GM23338 (cell line): ENCODE measurements at places on chromosomes 12 and 14.
A peak's percentile ranks its signal among the peaks of the same experiment; 100 is the strongest.

DNA sequence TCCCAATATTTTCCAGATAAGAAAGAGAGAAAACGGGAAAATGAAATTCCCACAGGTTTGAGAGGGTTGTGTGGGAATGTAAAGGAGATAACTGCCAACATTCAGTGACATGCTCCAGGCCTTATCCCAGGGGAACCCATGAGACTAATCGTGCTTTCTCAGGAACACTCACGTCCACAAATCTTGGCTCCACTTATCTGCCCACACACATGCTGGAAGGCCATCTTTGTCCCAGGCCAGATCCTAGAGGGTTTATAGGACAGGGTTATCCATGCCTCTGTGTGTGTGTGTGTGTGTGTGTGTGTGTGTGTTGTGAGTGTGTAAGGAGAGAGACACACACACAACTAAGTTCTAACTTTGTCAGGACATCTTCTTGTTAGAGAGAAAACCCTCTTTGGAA lies 182.2 kb upstream of the E2F7 start:
- DNase-seq: no peak

DNA sequence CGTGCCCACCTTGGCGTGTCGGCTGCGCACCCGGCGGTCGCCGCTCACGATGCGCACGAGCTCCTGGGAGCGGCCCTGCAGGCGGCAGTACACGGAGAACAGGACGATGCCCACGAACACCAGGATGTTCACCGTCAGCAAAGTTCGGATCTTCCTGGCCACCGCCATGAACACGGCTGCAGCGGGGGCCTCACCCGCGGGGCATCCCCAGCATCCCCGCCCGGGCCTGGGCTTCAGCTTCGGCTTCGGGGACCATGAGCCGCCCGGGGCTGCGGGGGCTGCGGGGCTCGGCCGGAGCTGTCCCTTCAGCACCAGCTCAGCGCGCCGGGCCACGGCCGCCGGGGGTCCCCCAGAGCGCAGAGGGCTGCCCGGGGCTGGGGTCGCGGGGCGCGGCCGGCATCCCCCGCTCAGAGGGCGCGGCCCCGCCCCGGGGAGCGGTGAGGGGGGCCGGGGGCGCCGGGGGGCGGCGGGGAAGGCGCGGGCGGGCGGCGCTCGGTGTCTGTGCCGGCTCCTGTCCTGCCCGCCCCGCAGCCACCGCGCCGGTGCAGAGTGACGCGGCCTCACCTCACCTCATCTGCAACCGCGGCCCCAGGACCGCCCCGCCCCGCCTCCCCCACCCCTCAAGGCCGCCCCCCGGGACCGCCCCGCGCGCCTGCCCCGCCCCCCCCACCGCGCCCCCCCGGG lies at the start of gene GALNT9:
Gene GALNT9 (minus strand): TSS at position 554 of the 684 bp plus-strand sequence. CDS start 386 bp downstream, at position 168.
- DNase-seq: peak; percentile 80

DNA sequence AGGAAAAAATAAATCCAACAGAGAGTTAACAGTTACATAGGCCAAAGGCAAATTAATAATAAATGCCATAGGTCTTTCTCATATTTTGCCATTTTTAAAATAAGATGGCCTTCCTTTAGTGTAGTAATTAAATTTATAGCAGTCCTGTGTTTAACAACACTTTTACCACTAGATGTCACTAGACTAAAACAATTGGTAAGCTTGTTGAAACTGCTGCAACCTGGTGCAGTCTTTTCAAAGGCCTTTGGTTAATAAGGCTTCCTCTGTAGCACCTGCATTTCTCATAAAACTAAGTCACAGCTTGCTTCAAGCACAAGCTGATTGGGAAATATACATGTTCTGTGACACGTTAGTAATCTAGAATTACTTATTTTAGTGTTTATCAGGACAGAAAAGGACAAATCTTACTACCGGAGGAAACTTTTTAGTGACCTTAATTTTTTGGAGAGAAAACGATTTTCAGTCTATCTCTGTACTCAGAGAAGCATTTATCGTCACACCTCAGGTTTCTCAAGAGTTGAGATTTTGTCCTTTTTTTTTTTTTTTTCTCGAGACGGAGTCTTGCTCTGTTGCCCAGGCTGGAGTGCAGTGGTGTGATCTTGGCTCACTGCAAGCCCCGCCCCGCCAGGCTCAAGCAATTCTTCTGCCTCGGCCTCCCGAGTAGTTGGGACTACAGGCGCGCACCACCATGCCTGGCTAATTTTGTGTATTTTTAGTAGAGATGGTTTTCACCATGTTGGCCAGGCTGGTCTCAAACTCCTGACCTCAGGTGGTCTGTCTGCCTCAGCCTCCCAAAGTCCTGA lies 20.0 kb downstream of the BORCS5 start:
- peak; percentile 92 for DNase-seq

DNA sequence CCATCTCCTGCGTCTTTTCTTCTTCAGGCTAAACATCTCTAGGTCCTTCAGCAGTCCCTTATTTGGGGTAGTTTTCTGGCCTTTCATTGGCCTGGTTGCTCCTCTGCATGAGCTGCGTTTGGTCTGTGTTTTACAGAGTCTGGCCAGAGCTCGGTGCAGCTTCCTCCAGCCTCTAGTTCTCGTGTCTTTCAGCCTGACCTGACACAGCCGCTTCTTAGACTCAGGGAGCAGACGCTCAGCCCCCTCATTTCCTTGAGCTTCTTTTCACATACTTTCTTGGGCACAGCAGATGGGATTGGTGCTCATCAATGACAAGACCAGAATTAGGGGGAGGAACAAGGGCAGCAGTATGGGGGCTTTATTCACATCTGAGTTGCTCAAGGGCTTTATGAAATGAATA lies 13.6 kb upstream of the GSG1 start:
- no peak for DNase-seq

DNA sequence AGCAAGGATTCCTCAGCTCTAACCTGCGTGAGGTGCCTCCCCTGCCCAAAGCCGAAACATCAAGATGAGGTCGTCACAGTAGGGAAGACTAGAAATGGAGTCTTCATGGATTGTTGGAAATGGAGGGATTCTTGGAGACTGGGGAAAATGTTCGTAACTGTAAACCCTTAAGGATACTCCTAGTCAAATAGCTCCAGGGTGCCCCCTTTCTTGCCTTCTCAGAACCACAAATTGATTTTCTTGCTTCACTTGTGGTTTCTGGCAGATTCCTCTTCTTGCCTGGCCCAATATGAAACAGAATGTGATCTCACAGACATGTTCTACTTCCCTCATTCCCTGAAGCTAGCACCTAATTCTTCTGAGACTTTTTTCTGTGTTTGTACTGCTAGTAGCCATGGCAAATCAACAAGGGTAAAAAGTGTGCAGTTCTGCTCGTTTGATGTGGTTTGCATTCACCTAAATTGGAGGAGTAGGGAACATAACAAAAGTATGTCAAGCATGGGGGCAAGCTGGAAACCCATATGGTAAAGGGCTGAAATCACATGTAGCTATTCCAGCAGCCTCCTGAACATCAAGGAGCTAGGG lies 332.0 kb downstream of the PAWR start:
- DNase-seq: peak; percentile 57

GRCh38 chr12:53292426-53292825 lies 2.9 kb upstream of the PFDN5 start:
- no peak for DNase-seq
